ENCODE measurements at places on chromosomes 2 and 18. TPM values are rescaled to one million over a fixed set of nuclear protein-coding genes. Genes with fewer than 3 reads are reported as not detected.

- no peaks in the 10 kb centered on the region for H3K27me3 ChIP-seq
- no peak overlapping the region for H3K4me3 ChIP-seq
- no peaks in the 10 kb centered on the region for H3K36me3 ChIP-seq
Observed at GRCh38 chr2:2234398-2235195, 96.5 kb downstream of the MYT1L start.

DNA sequence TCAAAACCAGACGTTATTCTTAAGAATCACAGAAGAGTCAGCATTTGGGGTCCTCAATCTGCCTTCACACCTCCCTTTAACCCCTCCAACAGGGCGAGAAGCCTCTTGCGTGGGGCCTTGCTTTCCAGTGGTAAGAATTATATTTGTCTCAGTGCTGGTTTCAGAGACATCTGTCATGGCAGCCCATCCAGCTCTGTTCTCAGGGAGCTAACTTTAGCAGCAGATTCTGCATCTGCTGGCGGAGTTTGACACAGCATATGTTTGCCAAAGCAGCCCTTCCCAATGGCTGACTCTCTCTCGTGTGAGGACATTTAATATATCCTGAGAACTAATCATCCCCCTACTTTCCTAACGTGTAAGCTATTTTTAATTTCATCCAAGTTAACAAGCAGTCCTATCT is 91.5 kb upstream of the BCL11A start:
- H3K36me3 ChIP-seq = no peaks in the 10 kb centered on the region
- no peak overlapping the region for H3K27ac ChIP-seq
- no peaks in the 10 kb centered on the region for H3K4me1 ChIP-seq
- H3K27me3 ChIP-seq = peaks cover 3% of the 10 kb centered on the region
- no peak overlapping the region for H3K4me3 ChIP-seq

GRCh38 chr2:75142081-75142480 is 57.2 kb downstream of the TACR1 start:
- no peaks in the 10 kb centered on the region for H3K36me3 ChIP-seq
- DNase-seq = no peak
- H3K4me1 ChIP-seq = no peaks in the 10 kb centered on the region
- no peaks in the 10 kb centered on the region for H3K27me3 ChIP-seq
- H3K4me3 ChIP-seq = no peak overlapping the region

DNA sequence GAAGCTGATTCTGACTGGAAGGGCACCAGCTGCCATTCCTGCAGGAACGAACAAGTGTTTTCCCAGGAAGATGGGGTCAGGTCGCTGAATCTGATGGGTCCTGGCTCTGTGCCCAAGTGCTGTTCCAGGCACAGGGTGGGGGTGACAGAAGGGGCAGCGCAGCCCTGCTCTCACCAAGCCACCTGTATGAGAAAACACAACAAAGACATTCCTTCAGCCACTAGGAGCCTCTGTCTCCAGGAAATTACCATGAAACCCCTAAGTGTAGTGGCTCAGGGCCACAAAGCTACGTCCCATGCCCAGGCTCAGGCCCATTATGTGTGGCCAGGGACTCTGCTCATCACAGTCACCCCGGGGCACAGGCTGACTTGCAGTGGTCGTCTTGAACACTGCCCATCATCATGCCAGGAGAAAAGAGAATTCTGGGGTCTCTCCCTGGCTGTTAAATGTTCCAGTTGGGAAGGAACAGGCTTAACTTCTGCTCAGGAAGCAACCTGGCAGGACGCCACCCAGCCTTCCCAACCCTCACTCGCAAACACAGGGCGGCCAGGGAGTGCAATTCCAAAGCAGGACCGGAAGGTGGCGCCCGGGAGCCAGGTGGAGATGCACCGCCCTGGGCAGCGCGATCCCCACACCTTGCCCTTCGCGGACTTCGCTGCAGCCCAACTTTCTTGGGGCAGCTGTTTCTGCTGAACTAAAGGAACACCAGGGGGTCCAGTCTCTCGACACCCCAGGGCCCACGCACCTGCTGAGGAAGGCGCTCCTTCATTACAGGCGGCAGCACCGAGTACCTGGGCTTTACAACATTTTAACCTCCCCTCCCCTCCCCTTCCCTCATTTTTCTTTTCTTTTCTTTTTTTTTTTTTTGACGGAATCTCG is 11.0 kb upstream of the SFTPB start:
- peaks cover 69% of the 10 kb centered on the region for H3K4me1 ChIP-seq
- H3K27me3 ChIP-seq = no peaks in the 10 kb centered on the region
- DNase-seq = peak; percentile 78
- no peaks in the 10 kb centered on the region for H3K36me3 ChIP-seq

GRCh38 chr18:10228326-10228725 is 226.1 kb upstream of the APCDD1 start:
- H3K4me1 ChIP-seq = no peaks in the 10 kb centered on the region
- H3K36me3 ChIP-seq = no peaks in the 10 kb centered on the region
- DNase-seq = no peak
- H3K27me3 ChIP-seq = no peaks in the 10 kb centered on the region
- H3K27ac ChIP-seq = no peak overlapping the region

- no peaks in the 10 kb centered on the region for H3K4me1 ChIP-seq
- H3K27ac ChIP-seq = no peak overlapping the region
- no peaks in the 10 kb centered on the region for H3K36me3 ChIP-seq
- no peaks in the 10 kb centered on the region for H3K27me3 ChIP-seq
- H3K4me3 ChIP-seq = no peak overlapping the region
- no peak for DNase-seq
Observed at GRCh38 chr18:31247574-31248199, 70.3 kb upstream of the DSG1 start.

DNA sequence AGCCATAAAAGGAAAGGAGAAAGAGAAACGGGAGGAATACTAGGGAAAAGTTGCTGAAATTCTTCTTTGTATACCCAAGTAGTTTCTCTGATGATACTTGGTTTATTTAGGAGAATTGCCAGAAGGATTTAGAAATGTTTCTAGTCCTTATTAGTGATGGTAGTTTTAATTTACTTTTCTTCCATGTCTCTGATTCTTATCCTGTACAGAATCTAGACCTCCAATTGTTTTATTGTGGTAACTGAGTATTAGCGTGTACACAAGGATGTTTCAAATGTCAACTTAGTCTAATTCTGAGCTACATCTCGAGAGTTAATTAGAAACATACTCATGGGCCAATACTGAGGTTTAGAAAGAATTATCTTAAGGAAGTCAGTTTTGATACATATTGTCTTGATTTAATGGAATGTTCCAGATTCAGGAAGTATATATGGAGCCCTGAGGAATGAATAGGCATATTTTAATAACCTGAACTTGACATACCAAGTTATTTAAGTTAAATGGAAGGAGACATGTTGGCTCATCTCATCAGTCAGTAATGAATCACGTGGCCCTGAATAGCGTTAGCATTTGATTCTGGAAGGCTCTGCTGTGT is 219.6 kb downstream of the LTBP1 start:
- no peak overlapping the region for H3K4me3 ChIP-seq
- DNase-seq = no peak
- no peaks in the 10 kb centered on the region for H3K4me1 ChIP-seq
- no peaks in the 10 kb centered on the region for H3K36me3 ChIP-seq

- no peaks in the 10 kb centered on the region for H3K4me1 ChIP-seq
- DNase-seq = no peak
- H3K27ac ChIP-seq = no peak overlapping the region
- H3K27me3 ChIP-seq = peaks cover 7% of the 10 kb centered on the region
- H3K36me3 ChIP-seq = no peaks in the 10 kb centered on the region
- H3K4me3 ChIP-seq = no peak overlapping the region
Observed at GRCh38 chr2:232458051-232458660, 2.2 kb downstream of the ALPI start.

DNA sequence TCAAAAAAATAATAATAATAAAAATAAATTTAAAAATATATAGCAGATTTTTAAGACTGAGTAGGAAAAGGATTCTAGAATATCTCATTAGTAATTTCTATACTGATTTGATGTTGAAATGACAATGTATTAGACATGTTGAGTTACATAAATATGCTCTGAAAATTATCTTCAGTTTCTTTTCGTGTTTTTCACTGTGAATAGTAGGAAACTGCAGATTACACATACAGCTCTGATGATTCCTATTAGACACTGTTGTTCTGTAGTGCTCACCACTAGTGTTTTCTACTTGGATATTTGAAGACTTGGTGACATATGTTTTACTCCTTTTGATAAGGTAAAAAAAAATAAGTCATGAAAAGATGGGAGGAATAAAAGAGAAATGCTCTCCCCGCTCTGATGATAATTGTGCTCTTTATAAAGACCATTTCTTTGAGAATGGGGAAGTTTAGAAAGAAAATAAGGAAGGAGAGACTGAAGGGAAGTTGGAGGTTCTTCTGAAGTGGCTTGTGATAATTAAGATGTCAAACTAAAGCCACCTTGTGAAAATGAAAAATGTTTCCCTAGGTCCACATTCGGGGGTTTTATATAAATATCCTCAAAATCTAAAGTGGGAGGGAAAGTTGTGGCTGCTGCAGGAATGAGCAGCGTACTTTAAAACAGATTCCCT is 52.9 kb downstream of the SLC9A2 start:
- H3K27ac ChIP-seq = no peak overlapping the region
- H3K4me1 ChIP-seq = no peaks in the 10 kb centered on the region
- H3K4me3 ChIP-seq = no peak overlapping the region
- no peaks in the 10 kb centered on the region for H3K36me3 ChIP-seq
- DNase-seq = no peak
- no peaks in the 10 kb centered on the region for H3K27me3 ChIP-seq

DNA sequence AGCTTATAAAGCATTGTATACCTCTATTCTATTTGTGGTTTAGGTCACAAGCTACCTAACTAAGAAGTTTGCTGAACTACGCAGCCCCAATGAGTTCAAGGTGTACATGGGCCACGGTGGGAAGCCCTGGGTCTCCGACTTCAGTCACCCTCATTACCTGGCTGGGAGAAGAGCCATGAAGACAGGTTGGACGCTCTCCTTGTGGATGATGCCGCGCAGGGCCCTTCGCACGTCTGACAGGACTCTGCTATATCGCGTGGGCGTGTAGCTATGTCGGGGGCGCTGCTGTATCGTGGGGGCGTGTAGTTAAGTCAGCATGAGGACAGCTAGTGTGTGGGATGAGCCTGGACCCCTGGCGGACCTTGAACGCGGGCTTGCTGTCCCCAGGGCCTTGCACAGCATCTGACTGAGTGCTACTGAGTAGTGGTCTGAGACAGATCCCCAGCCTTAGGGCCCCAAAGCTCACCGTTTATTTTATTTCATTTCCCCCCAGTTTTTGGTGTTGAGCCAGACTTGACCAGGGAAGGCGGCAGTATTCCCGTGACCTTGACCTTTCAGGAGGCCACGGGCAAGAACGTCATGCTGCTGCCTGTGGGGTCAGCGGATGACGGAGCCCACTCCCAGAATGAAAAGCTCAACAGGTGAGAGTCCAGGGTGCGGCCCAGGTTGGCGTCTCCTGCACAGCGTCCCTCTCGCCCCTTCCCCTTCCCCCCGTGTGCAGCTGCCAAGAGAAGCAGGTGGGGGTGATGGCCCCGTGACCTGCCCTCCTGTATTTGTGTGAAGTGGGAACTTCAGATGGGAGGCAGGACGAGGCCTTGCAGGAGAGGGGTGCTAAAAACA is 15.6 kb upstream of the CNDP1 start:
- no peak overlapping the region for H3K4me3 ChIP-seq
- peaks cover 2% of the 10 kb centered on the region for H3K4me1 ChIP-seq
- H3K36me3 ChIP-seq = no peaks in the 10 kb centered on the region
- no peaks in the 10 kb centered on the region for H3K27me3 ChIP-seq

- no peak overlapping the region for H3K4me3 ChIP-seq
- H3K36me3 ChIP-seq = no peaks in the 10 kb centered on the region
- no peak overlapping the region for H3K27ac ChIP-seq
Observed at GRCh38 chr2:98734823-98735260, 3.9 kb upstream of the MGAT4A start.

GRCh38 chr2:33521791-33522281 is 45.4 kb downstream of the RASGRP3 start:
- H3K4me3 ChIP-seq = no peak overlapping the region
- peaks cover 2% of the 10 kb centered on the region for H3K36me3 ChIP-seq
- no peak for DNase-seq

- no peak overlapping the region for H3K4me3 ChIP-seq
- H3K27ac ChIP-seq = no peak overlapping the region
Observed at GRCh38 chr2:174602745-174603144, 5.1 kb upstream of the WIPF1 start.

- H3K4me1 ChIP-seq = no peaks in the 10 kb centered on the region
- no peak for DNase-seq
- no peaks in the 10 kb centered on the region for H3K36me3 ChIP-seq
- H3K27me3 ChIP-seq = no peaks in the 10 kb centered on the region
- H3K4me3 ChIP-seq = no peak overlapping the region
Observed at GRCh38 chr2:201680743-201681142, 17.7 kb downstream of the MPP4 start.

DNA sequence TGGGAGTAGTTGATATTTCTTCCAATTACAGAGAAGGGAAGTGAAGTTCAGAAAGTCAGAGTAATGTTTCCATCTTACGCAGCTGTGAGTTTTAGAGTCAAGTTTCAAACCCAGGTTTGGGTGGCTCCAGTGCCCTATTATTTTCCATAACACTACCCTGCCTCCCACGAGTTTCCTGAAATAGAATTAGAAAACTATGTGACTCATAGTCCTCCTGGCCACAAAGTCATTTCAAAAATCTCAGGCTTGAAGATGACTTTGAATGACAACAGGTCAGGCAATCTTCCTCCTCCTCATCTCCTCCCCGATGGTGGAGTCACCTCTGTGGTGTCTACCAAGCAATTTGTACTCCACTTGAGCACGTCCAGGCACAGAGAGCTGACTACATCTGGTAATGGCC is 212.3 kb upstream of the TRIB2 start:
- no peaks in the 10 kb centered on the region for H3K27me3 ChIP-seq
- no peaks in the 10 kb centered on the region for H3K36me3 ChIP-seq

DNA sequence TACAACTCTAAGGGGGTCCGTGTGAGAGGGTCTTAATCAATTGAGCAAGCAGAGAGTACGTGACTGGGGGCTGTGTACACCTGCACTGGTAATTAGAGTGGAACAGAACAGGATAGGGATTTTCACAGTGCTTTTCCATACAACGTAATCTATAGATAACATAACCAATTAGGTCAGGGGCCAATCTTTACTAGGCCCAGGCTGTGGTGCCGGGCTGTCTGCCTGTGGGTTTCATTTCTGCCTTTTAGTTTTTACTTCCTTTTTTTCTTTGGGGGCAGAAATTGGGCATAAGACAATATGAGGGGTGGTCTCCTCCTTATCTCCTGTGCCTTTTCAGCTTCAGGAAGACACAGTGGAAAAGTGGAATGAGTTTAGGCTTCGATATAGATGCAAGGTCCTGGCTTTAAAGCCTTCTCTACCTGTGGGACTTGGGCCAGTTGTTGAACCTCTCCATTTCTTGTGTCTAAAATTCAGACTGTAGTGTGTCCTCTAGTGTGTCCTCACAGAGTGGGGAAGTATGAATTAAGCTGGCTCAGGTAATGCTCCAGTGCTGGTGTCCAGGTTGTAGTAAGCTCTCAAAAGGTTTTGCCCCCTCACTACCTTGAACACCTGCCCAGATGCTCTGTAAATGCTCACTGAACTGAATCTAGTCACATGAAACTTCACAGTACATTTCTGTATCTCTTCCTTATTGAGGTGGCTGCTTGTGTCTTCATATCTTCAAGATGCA is 422.8 kb downstream of the SETBP1 start:
- H3K27me3 ChIP-seq = no peaks in the 10 kb centered on the region
- H3K4me3 ChIP-seq = no peak overlapping the region
- H3K36me3 ChIP-seq = no peaks in the 10 kb centered on the region
- no peak overlapping the region for H3K27ac ChIP-seq
- DNase-seq = no peak

The SCYGR4 gene
- not detected for total RNA-seq

The SLC40A1 gene
- total RNA-seq = 104 TPM

The NGEF gene
- 0.26 TPM for total RNA-seq

The STK36 gene
- 40.1 TPM for total RNA-seq

The SRD5A2 gene
- total RNA-seq = 0.09 TPM

The OSR1 gene
- total RNA-seq = 20.5 TPM

The ANAPC1 gene
- 22.3 TPM for total RNA-seq
